M059J (cell line): ENCODE measurements at places on chromosomes 3 and 15. TPM values are rescaled to one million over a fixed set of nuclear protein-coding genes. Genes with fewer than 3 reads are reported as not detected.

DNA sequence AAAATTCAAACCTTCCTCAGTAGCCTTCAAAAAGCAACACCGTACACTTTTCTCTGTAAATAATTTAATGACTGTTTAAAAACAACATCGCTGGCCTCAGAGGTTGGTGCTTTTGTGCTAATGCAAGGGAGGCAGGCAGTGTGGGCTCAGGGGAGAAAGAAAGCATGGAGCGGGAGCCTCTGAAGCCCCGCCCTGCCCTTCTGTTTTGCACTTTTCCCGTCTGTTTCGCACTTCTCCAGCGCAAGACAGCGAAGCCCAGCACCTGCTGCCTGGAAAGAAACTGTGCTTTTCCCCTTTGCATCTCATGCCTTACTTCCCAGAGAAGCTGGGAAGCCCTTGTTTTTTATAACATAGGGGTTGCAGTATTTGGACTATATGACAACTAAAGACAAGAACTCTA is 23.1 kb downstream of the TRPM1 start:
- DNase-seq = no peak

DNA sequence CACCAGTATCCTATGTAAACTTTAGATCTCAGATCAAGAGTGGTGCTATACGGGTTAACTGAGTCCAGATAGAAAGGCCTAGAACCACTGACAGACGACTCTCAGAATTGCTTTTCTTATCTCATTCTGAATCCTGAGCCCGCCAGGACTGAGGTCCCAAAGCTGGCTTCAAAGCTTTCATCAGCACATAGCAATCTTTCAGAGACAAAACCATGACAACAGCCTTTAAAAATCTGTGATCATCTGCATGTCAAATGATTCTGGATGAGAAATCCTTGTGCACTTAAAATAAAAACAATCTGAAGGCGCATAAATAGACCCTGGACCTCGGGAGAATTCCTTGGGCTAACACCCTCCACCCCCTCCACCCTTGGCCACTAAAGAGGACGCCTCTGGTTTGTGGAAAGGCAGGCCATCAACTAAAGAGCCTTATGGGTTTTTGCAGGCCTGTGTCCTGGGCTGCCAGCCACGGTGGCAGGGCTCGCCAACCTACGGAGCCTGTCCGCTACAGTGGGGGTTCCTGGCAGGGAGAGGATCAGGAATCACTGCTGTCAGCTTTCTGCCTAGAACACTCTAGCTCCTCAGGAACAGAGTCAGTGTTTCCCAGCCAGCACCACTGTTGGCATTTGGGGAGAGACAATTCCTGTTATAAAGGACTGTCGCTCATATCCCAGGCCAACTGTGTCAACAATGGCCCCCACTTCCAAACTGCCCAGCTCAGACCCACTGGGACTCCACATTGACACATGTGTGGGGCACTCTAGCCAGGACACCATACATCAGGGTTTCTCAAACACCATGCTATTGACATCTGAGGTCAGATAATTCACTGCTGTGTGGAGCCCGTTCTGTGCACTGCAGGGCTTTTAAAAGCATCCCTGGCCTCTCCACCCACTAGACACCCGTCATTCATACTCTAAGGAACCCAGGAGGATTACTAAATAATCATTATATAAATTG is 20.2 kb downstream of the TLE3 start:
- DNase-seq = no peak

B3GNT5 gene
- total RNA-seq = 3.5 and 4.1 TPM in 2 replicates

- peak; percentile 63 for DNase-seq
Observed at GRCh38 chr15:39593656-39594445, 13.0 kb downstream of the THBS1 start.

DNA sequence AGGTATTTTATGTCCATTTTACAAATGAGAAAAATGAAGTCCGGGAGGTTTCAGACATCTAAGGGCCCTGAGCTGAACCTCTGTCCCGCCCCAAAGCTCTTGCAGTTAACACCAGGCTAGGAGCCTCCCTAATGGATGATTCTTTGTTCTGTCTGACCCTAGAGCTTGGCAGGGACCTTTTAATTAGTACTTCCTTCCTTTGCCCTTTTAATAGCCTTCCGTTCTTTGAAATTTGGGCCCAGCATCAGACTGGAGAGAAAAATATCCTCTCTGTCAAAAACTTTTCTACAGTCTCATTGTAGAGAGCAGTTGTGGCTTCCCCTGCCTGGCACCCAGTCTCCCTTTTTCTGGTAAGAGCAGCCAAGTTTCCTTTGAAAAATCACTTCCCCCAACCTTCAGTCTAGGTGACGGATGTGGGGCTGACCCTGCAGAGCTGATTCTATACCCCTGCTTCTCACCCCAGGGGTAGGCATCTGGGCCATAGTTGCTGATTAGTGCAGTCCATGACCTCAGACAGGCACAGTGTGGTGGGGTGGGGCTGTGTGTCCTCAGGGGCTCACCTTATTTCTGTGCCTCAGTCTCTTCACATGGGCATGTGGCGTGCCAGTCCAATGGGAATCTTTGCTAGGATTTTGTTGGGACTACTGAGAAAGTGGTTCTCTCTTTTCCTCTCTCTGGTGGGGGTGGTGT is 220.4 kb downstream of the ADAMTS9 start:
- no peak for DNase-seq

DNA sequence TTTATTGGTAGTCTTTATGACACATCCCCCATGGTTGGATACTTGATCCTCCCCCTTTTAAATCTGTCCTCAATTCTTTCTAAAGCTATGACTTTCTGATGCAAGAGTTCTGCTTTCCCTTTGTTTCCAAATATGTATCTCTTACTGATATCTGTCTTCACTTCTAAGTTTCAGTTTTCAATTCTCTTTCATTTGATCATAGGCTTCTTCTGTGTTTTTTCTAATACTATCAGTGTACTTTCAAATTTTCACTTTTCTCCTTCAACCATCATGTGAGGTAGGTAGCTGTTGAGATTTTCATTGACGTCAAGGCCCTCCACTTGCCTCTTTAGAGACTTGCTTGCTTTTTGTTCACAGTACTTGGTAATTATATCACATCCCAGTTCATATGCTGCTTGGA is 436.5 kb downstream of the CNTN4 start:
- DNase-seq = no peak

DNA sequence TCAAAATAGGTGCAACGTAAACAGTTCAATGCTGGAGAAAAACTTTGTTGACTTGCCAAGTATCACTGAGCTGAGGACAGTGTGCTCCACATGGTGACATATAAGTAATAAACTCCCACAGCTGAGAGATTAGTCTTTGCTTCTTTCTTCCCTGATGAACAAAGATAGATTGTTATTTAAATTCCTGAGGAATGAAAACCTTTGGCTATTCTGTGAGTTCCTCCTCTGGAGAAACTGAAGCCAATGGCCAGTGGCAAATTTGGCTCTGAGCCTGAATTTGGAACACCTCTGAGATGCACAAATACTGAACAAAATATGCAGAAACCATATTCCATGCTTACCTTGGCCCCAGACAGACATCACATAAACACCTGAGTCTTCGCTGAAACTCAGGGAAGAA is 63.3 kb downstream of the RPL22L1 start:
- DNase-seq = peak; percentile 33

SLC12A1 gene
- 0.05 TPM in 1 of 2 replicates, not detected in the other for total RNA-seq

HYKK gene
- total RNA-seq = 5.6 and 9.6 TPM in 2 replicates

ZNF385D gene
- total RNA-seq = 1.5 and 3.1 TPM in 2 replicates

GRCh38 chr3:52351762-52352368 is 35.7 kb downstream of the DNAH1 start:
- no peak for DNase-seq

LSAMP gene
- 0.02 and 0.25 TPM in 2 replicates for total RNA-seq

- no peak for DNase-seq
Observed at GRCh38 chr3:117920253-117920898, 1114.3 kb downstream of the IGSF11 start.

- no peak for DNase-seq
Observed at GRCh38 chr15:42349186-42349585, 10.1 kb upstream of the CAPN3 start.

DNA sequence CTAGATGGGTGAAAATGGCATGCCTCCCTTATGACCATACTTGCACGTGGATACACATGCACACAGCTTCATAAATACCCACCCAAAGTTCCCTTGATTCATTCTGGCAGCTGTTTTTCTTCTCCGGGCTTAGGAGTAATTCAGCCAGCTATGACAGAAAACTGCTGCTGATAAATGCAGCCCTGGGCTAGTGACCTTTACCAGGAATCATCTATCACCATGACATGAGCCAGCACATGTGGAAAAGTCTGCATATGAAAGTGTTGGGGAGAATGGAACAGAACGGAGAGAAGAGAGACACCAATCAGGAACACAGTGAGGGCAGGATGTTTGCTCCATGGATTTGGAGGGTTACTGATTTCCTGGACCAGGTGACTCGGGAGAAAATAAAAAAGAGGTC is 706.3 kb downstream of the PDCD6IP start:
- no peak for DNase-seq

LRTM1 gene
- not detected in 2 replicates for total RNA-seq

GRCh38 chr15:75884041-75884440 is 19.6 kb upstream of the FBXO22 start:
- no peak for DNase-seq

PLSCR2 gene
- not detected in 2 replicates for total RNA-seq

GOLGA8J gene
- 0.34 TPM in 1 of 2 replicates, not detected in the other for total RNA-seq

DNA sequence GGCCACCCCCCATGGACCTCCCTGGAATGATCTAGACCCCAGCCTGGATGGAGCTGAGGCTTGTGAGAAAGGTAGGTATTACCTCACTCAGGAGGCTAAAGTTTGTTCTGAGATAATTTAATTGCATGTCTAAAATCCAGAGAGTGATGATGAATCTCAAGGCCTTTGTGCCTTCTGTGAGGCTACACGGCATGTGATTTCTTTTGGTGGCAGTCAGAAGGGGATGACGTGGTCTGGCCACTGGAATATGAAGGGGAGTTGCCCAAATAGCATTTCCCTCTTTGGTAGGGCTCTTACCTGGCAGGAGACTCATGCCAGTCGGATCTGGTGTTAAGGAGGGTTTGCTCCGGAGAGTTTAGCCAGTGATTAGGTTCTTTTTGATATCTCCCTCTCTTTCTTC is 2.5 kb downstream of the BAHD1 start:
- no peak for DNase-seq

DNA sequence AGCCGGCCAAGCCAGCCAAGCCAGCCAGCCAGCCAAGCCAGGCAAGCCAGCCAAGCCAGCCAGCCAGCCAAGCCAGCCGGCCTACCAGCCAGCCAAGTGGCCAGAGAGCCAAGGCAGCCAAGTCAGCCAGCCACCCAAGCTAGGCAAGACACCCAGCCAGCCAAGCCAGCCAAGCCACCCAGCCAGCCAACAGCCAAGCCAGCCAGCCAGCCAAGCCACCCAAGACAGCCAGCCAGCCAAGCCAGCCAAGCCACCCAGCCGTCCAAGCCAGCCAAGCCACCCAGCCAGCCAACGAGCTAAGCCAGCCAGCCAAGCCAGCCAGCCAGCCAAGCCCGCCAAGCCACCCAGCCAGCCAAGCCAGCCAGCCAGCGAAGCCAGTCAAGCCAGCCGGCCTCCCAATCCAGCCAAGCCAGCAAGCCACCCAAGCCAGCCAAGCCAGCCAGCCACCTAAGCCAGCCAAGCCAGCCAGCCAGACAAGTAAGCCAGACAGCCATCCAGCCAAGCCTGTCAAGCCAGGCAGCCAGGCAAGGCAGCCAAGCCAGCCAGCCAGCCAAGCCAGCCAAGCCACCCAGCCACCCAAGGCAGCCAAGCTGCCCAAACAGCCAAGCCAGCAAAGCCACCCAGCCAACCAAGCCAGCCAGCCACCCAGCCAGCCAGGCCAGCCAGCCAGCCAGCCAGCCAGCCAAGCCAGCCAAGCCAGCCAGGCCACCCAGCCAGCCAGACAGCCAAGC is 200.5 kb downstream of the GOLGA6L6 start:
- no peak for DNase-seq

DNA sequence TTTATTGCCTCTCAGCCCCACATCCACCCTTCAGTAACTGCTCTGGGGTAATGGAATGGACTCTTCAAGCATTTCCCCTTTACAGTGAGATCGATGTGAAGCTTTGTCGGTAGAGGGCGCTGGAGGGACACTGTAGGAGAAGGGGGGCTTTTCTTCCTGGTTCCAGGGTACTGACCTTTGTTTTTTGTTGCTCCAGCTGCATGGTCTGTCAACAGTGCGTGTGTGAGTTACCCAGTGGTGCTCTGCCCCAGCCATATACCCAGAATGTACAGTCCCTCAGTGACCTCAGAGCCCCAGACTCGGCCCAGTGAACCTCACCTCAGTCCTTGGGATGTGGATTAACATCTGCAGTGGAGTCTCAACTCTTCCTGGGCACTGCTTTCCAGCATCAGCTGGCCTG is 180.3 kb upstream of the TSC22D2 start:
- DNase-seq = peak; percentile 74

DNA sequence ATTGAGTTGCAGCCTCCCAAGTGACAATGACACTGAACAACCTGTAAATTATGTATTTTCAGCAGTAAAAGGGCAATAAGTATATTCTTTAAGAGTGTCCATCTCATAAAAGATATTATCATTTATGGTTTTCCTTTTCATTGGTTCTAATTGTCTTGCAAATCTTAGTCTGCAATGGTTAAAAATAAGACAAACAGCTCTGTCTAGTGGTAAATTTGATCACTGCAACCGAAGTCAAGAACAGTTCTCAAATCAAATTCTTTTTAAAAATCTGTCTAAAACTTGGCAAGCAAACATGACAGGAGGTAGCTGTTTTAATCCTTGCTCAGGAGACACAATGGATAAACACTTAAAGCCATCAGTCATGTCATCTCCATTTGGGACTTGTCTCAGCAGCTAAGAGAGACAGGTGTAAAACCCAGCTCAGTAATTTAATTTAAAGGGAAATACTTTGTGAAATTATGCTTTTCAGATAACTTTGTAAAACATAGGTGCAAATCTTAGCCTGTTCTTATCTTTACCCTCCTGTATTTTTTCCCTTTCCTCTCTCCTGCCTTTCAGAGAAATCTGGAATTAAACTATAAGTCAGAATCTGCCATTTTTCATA is 150.3 kb upstream of the ARHGEF26 start:
- DNase-seq = peak; percentile 8

TMEM44 gene
- total RNA-seq = 13.8 and 19.4 TPM in 2 replicates

MORC1 gene
- 0.02 TPM in 1 of 2 replicates, not detected in the other for total RNA-seq

DNA sequence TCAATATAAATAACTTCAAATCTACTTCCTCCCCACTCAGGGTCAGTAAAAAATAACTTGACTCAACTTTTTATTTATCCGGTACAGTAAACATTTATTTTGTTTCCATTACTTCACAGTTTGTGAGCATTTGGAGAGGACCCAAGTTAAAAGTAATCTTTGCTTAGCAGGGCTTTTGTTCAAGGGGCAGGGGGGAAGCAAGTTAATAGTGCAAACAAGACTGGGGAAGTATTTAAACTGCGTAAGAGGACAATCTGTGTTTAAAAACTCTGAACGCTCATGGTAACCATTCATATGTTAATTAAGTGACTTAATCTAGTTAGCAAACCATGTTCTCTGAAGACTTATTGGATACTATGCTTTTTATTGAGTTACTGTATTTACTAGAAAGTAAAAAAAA is 346.2 kb downstream of the SLC9A9 start:
- DNase-seq = no peak

DNA sequence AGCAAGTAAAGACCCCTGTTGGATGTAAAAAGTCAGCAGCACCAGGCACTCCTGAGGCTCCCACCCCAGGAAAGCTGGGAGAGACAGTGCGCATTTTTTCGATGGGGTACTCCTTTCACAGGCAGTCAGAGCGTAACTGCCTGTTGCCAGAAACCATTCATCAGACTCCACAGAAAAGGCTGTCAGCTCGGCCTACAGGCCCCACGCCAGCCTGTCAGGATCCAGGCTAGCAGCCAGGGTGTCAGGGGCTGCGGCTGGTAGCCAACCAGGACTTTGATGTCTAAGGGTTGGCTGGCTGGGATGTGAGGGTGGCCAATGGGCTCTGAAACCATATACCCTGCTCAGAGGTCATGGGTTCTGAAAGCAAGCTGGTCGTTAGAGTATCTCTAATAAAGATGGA is 164.5 kb downstream of the WNT5A start:
- no peak for DNase-seq

CCR9 gene
- not detected in 2 replicates for total RNA-seq
